ENCODE measurements at places on chromosomes 2 and 18. TPM values are rescaled to one million over a fixed set of nuclear protein-coding genes. Genes with fewer than 3 reads are reported as not detected.

DIPK1C gene
- total RNA-seq, result not detected

OR6B2 gene
- not detected for total RNA-seq

SPIRE1 gene
- total RNA-seq, result 3.0 TPM

EXOC6B gene
- total RNA-seq, result 9.0 TPM

PAIP2B gene
- total RNA-seq, result 3.0 TPM

BUB1 gene
- total RNA-seq, result 93.5 TPM

NTSR2 gene
- total RNA-seq, result not detected

CXCR4 gene
- total RNA-seq, result 89.3 TPM

FSHR gene
- not detected for total RNA-seq

MRO gene
- total RNA-seq, result not detected

G6PC2 gene
- not detected for total RNA-seq

SRD5A2 gene
- total RNA-seq, result not detected

PIEZO2 gene
- total RNA-seq, result not detected

REG1B gene
- total RNA-seq, result not detected

ZNF804A gene
- not detected for total RNA-seq

DTNA gene
- total RNA-seq, result 0.48 TPM

STRN gene
- 32.0 TPM for total RNA-seq

ZSWIM2 gene
- not detected for total RNA-seq

SPR gene
- total RNA-seq, result 7.3 TPM

HOXD3 gene
- total RNA-seq, result not detected

TFPI gene
- total RNA-seq, result 0.21 TPM

ERBB4 gene
- total RNA-seq, result not detected

LYPD6 gene
- total RNA-seq, result not detected

Data from activated CD4-positive, alpha-beta T cell treated with anti-CD3 and anti-CD28 coated beads for 36 hours (primary cell).